Fibroblast of skin of right quadriceps (primary cell): ENCODE measurements at places on chromosomes 2 and 18.

DNA sequence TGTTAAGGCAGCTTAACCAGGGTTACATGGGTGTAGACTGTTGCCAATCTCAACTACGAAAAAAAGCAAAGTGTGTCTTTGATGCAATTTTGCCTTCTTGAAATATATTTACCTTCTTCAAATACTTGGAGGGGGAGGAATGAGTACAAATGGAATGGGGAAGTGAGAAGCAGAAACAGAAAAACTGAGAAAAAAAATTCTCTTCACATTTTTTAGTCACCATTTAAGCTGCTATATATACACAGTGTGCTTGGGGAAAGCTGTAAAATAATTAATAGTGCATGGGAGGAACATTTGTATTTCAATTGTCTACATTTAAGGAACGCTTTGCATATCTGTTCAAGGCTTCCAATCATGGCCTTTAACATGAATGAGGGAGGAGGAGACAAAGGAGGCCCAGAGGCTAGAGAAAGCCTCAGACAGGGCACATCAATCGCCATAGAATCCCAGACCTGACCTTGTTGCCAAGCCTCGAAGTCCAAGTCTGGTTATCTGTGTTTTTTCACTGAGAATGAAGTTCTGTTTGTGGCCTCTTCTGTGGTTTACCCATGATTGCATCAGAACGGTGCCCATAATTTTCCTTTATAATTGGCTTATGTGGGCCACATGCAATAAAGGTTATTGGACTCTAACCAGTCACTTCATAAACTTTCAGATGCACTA is 158.6 kb downstream of the PIK3C3 start:
- peak; percentile 67 for DNase-seq

DNA sequence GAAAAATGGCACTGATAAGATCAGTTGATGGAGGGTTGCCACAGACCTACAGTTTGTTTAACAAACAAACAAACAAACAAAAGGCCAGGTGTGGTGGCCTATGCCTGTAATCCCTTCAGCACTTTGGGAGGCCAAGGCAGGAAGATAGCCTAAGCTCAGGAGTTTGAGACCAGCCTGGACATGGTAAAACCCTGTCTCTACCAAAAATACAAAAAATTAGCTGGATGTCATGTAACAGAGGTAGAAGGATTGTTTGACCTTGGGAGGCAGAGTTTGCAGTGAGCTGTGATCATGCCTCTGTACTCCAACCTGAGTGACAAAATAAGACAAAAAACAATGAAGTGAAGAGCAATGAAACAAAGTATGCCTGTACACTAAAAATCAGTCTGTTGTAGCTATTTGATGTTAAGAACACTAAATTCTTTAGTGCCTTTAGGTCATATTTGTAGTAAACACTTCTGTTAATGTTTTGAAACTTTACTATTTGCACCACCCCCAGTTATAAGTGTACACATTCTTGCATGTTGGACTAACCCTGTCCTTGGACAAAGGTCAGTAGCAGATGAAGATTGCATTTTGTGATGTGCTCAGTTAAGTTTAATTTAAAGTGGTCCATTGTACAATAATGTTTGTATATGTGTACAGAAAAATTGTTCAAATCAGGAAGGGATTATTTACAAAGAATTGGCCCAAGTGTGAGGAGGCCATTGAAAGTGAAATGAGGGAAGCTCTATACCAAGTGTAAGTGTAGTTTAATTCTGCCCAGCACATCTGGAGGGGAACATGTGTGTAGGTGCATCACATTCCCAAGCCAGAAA is 73.9 kb downstream of the KYNU start:
- DNase-seq = no peak

DNA sequence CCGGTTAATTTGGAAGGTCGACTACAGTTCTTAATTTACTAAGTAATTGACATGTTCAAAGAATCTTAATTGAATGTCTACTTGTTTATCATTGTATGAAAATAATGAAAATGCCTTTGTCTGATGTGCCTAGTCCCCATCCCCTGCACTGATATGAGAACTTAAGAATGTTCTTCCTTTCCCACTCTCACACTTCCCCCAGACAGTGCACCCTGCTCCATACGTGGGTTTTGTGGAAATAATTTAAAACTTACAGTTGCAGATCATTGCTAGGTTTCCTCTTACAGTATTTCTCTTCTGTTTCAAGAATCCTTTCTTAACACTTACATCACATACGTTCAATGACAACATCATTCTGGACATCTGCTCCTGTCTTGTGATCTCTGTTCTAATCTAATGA is 3.5 kb downstream of the ICOS start:
- DNase-seq = no peak

GRCh38 chr2:148613231-148614013 is 31.1 kb upstream of the EPC2 start:
- DNase-seq = no peak

GRCh38 chr2:203758841-203759689 is 52.6 kb downstream of the CD28 start:
- peak; percentile 65 for DNase-seq

- DNase-seq = no peak
These were observed 106.9 kb downstream of the FBXO15 start for GRCh38 chr18:74040459-74041332.
